ENCODE measurements at places on chromosomes 5 and 9. TPM values are rescaled to one million over a fixed set of nuclear protein-coding genes. Genes with fewer than 3 reads are reported as not detected.

DNA sequence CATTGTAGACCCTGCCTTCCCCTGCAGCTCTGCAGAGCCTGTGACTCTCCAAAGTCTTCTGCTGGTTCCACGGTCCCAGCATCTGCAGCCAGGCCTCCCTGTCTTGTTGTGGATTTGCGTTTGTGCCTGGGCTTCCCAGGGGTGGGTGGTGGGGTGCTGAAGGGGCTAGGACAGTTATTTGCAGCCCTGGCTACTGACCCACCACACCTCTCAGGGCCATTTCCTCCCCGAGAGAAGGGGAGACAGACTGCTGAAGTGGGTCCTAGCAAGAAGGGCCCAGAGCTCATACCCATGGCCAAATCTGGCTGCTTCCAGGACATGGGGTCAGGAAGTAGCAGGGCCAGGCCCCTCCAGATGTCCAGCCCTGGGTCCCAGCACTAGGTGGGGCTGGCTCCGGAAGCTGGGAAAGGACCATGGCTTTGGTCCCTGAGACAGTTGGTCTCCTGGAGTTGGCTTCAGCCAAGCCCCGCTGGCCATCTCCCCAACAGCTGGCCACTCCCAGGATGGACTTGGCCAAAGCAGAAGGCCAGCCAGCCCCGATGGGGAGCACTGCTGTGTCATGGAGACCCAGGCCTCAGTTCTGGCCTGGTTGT is 26.3 kb downstream of the GSN start:
- no peak for DNase-seq
- H3K4me3 ChIP-seq, result no peak overlapping the region
- peaks cover 29% of the 10 kb centered on the region for H3K36me3 ChIP-seq
- peaks cover 2% of the 10 kb centered on the region for H3K27me3 ChIP-seq
- H3K27ac ChIP-seq, result no peak overlapping the region

The KIAA1191 gene
- polyA plus RNA-seq, result 32.3 TPM

DNA sequence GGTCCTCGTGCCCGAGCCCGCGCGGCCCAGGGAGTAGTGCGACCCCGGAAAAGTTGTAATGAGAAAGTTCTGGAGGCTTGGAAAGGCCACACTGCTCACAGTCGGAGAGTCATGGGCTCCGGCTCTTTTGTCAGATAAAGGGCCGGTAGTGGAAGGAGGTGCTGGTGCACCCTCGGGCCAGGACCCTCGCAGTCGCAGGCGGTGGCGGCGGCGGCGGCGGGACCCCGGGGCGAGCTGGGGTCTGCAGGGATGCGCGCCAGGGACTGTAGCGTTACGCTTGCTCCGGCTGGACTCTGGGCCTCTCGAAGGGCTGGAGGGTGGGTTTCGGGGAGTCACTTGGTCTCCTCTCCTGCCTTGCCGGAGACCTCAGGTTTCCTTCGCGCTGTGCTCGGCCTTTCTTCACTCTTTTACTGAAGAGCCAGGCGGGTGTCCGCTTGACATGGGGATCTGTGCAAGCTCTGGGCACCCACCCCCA is 1.5 kb downstream of the RORB start:
- H3K27me3 ChIP-seq, result peaks cover 77% of the 10 kb centered on the region
- H3K36me3 ChIP-seq, result no peaks in the 10 kb centered on the region
- no peak overlapping the region for H3K27ac ChIP-seq
- DNase-seq, result no peak
- no peak overlapping the region for H3K4me3 ChIP-seq

The ALDH1A1 gene
- polyA plus RNA-seq, result 105 TPM

DNA sequence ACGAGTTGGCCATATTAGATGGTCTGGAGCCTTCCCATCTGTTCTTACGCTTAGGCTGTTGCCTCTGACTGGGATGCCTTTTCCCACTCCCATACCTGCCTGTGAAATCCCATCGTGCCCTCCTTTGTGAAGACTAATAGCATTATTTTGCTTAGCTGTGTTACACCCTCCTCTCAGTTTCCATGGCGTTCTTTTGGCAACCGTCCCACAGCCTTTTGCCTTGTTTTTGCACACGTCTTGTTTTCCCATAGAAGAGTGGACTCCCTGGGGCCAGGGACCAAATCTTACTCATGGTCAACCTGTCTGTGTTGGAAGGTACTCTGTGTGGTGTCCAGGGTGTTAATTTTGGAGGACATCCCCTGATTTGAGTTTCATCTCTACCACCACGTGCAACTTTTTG is 242.1 kb downstream of the HSPA4 start:
- no peaks in the 10 kb centered on the region for H3K4me1 ChIP-seq
- no peaks in the 10 kb centered on the region for H3K36me3 ChIP-seq
- DNase-seq, result no peak
- H3K27me3 ChIP-seq, result no peaks in the 10 kb centered on the region

All from CD14-positive monocyte (primary cell).